ENCODE measurements at places on chromosomes 16 and 17.

DNA sequence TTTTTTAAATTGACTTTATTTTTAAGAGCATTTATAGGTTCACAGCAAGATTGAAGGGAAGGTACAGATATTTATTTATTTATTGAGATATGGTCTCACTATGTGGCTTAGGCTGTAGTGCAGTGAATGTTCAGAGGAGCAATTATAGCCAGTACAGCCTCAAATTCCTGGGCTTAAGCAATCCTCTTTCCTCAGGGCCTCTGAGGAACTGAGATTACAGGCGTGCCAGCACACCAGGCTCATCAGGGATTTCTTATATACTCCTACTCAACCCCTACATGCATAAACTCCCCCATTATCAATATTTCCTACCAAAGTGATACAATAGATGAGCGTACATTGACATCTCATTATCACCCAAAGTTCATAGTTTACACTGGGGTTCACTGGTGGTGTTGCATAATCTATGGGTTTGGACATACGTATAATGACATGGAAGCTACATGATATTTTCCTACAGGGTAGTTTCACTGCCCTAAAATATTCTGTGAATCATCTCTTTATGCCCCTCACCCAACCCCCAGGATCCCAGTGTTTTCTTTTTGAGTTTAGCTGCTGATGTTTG lies 33.5 kb downstream of the HS3ST3B1 start:
- DNase-seq = no peak

DNA sequence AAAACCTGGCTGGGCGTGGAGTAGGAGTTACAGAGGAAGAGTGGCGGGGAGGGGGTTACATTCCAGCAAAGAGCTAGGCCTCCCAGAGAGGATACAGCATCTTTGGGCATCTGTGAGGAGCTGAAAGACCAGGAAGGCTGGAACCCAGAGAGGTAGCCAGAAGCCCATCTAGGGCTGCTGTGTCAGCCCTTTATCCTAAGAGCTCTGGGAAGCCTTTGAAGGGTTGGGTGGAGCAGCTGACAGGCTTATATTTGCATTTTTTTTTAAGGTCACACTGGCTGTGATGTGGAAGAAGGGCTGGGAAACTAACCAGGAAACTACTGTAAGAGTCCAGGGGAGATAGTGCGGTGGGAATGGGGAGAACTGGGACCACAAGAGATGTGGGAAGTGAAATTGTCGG lies 6.8 kb upstream of the CNOT1 start:
- DNase-seq = no peak

DNA sequence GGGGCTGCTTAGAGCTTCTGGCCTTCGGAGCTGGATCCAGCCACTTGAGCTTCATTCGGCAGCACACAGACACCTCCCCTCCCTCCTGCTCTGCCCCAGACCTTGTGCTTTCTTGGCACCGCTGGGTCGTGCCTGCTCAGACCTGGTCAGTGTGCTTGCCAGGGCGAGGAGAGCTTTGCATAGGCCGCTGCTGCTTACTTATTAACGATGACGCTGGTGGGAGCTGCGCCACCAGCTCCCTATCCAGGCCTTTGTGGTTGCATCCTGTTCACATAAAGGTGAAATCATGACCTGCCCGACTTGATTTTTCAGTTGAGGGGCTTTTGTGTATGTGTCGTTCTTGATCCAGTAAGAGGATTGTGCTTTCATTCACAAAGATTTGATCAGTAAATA lies 101.1 kb downstream of the MSI2 start:
- no peak for DNase-seq

GRCh38 chr16:17289674-17290635 lies 180.8 kb downstream of the XYLT1 start:
- DNase-seq = no peak

- DNase-seq = no peak
Measured at GRCh38 chr16:76897816-76898215, 293.2 kb upstream of the MON1B start.

DNA sequence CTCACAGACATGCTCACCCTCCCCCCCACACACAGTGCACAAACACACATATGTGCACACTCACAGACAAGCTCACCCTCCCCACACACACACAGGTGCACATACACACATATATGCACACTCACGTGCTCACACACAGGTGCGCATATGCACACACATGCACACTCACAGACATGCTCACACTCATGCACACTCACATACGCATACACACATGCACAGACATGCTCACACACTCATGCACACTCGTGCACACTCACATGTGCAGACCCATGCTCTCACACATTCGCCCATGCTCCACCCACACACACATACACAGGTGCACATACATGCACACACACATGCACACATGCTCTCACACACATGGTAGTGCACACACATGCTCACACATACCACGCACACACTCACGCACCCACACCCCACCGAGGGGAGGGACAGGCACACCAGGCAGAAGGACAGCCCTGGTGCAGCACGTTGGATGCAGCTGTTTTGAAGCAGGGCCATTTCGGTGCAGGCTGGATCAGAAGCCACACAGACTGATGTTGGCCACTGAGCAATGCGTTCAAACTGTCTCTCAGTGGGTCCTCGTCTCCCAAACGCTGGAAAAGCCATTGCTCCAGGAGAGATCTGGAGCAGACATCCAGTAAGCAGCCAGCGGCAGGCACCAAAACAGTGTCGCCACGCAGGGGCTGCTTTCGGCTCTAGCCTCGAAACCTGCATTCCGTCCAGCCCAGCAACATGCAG lies 86.2 kb upstream of the ZNF469 start:
- DNase-seq = no peak

DNA sequence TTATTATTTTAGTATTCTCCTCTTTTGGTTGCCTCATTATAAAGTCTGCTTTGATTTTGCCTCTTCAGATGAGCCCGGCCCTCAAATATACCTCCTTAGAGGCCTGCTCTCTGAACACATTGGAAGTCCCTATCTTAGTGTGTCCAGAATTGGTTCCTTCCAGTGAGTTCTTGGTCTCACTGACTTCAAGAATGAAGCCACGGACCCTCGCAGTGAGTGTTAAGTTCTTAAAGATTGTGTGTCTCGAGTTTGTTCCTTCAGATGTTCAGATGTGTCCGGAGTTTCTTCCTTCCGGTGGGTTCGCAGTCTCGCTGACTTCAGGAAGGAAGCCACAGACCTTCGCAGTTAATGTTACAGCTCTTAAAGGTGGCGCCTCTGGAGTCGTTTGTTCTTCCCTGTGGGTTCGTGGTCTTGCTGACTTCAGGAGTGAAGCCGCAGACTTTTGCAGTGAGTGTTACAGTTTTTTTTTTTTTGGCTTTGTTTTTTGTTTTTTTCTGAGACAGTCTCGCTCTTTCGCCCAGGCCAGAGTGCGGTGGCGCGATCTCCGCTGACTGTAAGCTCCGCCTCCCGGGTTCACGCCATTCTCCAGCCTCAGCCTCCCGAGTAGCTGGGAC lies 45.8 kb upstream of the NOS2 start:
- peak; percentile 35 for DNase-seq

- DNase-seq = no peak
Measured at GRCh38 chr16:10624527-10624926, 44.1 kb upstream of the EMP2 start.

GRCh38 chr16:10048850-10049249 lies 133.4 kb downstream of the GRIN2A start:
- no peak for DNase-seq

- no peak for DNase-seq
Measured at GRCh38 chr17:40345994-40346764, 18.4 kb downstream of the GJD3 start.

GRCh38 chr17:34981538-34982241 lies 1.4 kb downstream of the LIG3 start:
- no peak for DNase-seq

- no peak for DNase-seq
Measured at GRCh38 chr17:35984140-35984539, 2.4 kb downstream of the CCL14 start.

- peak; percentile 32 for DNase-seq
Measured at GRCh38 chr17:32575852-32576251, 89.1 kb downstream of the CDK5R1 start.

GRCh38 chr16:177394-177822 lies 928 bp downstream of the HBA1 start:
- no peak for DNase-seq

GRCh38 chr17:29147682-29148081 lies 32.5 kb downstream of the MYO18A start:
- no peak for DNase-seq

DNA sequence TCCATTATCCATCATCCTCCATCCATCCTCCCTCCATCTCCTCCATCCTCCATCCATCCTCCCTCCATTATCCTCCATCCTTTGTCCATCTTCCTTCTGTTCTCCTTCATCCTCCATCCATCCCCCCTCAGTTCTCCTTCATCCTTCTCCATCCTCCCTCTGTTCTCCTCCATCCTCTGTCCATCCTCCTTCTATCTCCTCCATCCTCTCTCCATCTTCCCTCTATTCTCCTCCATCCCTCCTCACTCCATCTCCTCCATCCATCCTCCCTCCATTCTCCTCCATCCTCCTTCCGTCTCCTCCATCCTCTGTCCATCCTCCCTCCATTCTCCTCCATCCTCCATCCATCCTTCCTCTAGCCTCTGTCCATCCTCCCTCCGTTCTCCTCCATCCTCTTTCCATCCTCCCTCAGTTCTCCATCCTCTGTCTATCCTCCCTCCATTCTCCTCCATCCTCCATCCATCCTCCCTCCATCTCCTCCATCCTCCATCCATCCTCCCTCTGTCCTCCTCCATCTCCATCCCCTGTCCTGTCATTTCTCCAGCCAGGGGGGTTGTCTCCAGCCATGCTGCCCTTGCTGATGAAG lies 143.7 kb downstream of the SDK2 start:
- DNase-seq = no peak

- DNase-seq = no peak
Measured at GRCh38 chr16:23025692-23026307, 123.5 kb downstream of the USP31 start.

- DNase-seq = peak; percentile 67
Measured at GRCh38 chr16:68275611-68276191, 11.4 kb downstream of the SLC7A6 start.

- no peak for DNase-seq
Measured at GRCh38 chr16:8788578-8789172, 8.8 kb downstream of the TMEM186 start.

DNA sequence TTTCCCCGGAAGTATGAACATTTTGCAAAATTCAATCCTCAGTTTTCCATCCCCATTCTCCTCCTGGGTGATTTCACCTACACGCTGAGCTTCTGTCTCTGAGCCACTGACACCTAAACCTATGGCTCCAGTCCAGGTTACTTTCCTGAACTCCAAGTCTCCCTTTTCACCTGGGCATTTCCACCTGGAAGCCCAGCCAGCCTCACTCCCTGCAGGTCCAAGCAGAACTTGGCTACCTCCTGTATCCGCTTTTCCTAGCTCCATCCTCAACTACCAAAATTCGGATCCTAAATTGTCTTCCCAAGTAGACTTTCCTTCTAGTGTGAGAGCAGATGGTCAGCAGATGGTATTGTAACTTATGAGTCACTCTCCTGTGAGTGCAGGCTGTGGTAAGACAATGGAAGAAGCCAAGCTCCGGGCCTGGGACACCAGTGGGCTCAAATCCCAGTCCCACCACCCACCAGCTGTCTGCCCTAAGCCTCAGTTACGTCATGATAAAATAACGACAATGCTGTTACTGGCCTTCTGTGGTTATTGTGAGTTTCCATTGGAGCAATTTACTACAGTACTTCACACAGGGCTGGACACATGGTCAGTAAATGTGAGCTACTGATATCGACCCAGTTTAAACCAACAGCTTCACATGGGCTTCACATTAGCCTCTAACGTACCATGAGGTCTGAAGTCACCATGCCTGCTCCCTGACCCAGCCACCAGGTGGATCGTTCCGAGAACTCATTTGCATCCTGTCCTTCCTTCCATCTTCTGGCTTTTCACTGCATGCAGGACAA lies 33.3 kb downstream of the PECAM1 start:
- DNase-seq = no peak

DNA sequence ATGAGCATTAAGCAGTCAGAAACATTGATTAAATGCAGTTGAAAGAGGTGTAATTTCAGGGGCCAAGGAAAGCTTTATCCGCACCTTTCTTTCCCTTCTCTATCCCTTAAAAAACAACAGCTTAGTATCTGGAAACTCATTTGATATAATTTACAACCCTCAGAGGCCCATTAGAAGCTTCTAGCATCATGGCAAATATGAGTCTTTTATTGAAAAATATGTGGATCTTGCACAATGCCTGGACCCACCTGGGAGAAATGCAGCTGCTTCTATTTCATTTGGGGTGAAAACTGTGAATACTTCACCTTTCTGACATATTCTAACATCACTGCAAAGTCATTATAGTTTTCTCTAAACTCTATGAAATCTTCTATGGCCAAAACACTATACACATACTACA lies 492.2 kb upstream of the PSMD7 start:
- DNase-seq = no peak

DNA sequence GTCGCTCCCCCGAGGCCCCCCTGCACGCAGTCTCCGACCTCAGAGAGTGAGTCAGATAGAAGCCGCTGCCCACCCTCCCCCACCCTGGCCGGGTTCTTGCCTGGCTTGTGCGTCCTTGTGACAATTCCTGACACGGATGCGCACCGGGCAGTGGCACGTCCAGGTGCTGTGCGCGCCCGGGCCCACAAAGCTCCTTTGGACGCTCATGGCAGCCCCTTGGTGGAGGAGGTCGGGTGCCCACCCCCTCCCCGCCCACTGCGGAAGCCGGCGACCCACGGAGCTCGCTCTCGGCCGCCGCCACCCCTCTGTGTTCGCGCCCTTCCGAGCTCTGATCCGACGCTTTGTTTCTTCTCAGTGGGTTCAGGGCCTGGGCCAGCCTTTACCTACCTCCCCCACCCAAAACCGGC lies 662 bp upstream of the TUBB3 start:
- DNase-seq = peak; percentile 58

DNA sequence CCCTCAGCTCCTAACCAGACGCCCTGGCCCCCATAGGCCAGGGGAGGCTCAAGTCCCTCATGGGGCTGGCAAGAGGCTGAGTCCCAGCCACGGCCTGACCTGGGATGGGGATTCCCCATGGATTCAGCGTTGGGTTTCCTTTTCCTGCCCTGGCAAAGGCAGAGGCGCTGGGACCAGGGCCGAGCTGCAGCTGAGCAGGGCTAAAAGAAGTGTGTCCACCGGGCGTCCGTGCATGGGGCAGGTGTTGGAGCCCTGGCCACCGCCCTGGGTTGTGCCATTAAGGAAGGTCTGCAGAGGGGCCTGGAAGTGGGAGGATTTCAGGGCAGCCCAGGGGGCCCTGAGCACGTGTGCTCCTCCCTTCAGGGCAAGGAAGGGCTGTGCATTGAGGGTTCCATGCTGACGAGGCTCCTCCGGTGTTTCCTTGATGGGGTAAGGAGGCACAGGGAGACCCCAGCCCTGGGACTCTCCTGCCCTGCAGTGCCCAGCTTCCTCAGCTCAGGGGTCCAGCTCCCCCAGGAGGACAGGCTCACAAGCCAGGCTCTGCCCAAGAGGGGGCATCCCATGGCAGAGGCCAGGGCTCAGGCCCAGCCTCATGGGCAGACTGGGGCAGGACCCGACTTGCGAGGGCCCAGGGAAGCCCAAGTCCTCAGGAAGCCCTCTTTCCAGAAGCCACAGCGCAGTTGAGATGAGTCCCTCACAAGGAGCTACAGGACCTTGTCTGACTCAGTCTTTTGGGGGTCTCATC lies 10.1 kb downstream of the TBC1D26 start:
- DNase-seq = no peak

- peak; percentile 65 for DNase-seq
Measured at GRCh38 chr16:46673320-46674013, 15.5 kb downstream of the VPS35 start.
